Stimulated activated CD4-positive, alpha-beta T cell treated with anti-CD3 and anti-CD28 coated beads, Interleukin-15, amount 100 ng/mL, for 24 hours (primary cell): ENCODE measurements at places on chromosomes 5 and 9.

DNA sequence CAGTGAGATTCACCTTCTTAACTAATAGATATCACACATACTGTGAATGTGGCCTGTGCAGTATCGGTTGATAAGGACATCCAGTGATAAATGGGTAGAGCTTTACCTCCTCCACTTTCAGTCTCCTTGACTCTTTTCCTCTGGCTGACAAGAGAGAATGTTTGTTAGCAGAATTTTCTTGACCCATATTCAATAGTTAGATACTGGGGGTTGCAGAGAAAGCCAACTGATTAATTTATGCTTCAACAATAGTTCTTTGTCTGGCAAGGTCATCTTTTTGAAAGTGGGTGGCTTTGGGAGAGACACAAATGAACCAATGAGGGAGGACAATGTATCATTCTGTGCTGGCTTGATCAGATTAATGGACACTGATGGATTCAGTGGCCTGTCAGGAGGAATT lies 30.3 kb downstream of the TTC23L start:
- no peak for DNase-seq

- no peak for DNase-seq
These were observed 16.0 kb downstream of the TERT start for GRCh38 chr5:1278656-1279442.

DNA sequence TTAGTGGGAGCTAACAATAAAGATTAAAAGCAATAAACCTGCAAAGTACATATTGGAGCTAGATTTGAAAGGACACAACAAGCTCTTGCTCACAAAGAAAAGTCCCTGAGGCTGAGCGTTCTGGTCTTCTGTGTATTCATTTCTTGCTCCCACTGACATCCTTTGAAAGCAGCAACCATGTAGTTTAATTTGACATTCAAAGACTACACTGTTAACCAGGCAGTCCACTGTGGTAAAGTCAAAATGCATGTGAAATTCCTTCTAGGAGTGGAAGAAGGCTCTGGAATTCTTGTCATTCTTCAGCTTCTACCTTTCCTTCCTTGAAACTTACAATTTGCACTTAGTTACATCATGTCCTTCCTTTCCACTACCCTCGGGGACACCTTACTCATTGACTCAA lies 480.7 kb downstream of the CSNK1G3 start:
- no peak for DNase-seq

DNA sequence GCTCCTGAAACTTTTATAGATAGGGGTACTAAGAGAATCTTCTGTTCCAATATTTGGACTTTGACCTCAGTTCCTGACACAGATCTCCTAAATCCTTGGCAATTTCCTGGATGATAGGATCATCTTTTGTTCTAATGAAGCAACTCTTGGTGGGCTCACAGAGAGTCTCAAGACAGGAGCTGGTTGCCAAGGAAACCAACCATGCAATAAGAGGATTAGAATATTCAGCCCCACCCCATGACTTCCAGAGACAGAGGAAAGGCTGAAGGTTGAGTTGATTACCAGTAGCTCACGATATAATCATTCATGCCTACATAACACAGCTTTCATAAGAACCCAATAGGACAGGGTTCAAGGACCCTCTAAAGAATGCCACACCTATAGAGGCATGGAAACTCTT lies 2050.2 kb upstream of the CDH6 start:
- DNase-seq = no peak

DNA sequence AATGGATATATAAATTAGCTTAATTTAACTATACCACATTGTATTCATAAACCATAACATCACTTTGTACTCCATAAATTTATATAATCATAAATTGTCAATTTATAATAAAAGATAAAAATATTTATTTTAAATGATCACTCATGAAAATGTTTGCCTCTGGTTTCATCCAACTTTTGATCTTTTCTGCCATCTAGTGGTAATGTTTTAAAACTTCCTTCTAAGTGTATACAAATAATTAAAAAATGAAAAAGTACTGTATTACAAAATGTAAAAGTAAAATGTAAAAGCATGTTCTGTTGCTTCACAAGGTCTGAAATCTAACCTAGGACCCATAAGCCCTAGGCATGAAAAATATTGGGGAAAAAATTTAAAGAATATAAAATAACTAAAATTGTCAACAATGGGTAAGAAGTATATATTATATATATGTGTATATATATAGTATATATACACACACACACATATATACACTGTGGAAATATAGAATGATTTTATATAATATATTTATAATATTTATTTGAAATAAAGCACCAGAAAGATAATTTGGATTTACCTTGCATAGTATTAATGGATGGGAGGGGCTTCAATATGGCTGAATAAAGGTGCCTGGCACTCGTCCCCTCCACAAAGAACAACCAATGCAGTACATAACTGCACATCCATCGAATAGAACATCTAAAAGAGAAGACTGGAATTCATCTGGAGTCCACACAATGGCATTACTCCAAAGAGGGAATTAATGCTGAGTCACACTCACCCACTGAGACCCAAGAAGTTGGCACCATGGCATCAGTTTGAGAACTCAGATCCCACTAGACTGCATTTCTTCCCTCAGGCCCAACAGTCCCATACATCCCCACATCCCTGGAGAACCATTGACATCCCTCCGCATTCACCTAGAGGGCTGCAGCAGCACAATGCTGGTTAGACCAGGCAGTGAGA lies 32.5 kb downstream of the ANXA1 start:
- no peak for DNase-seq

- DNase-seq = no peak
These were observed 5.3 kb downstream of the SSNA1 start for GRCh38 chr9:137193771-137194170.

- peak; percentile 13 for DNase-seq
These were observed 7.5 kb downstream of the PFDN1 start for GRCh38 chr5:140295414-140295813.

DNA sequence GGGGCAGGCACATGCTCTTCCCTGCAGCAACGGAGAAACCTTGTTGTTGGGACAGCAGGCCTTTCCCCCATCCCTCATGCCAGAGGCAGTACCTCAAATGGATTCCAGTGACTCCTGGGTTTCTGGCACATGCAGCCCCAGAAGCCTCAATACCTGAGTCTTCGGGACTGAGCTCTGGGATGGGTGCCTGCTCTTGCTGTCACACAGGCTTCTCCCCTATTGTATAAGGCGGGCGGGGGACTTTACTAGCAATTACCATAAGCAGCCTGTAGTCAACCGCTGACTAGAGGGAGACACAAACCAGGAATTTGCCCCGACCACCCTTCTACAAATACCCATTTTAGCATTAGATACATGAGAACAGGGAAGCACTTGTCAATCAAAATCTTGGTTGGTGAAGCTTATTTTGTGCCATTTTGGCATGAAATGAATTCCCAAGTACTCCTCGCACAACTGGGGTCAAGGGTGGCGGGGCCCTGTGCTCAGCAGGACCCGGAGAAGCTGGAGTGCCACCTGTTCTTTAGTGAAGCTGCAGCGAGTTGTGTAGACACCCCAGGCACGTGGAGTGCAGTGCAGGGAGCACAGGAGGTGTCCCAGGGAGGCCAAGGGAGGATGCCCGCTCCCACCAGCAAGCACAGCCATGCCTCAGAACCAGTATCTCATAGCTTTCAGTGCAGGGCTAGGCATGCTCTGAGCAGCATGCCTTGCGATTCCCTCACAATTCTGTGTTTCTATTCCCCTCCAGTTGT lies 21.2 kb downstream of the S1PR3 start:
- no peak for DNase-seq

DNA sequence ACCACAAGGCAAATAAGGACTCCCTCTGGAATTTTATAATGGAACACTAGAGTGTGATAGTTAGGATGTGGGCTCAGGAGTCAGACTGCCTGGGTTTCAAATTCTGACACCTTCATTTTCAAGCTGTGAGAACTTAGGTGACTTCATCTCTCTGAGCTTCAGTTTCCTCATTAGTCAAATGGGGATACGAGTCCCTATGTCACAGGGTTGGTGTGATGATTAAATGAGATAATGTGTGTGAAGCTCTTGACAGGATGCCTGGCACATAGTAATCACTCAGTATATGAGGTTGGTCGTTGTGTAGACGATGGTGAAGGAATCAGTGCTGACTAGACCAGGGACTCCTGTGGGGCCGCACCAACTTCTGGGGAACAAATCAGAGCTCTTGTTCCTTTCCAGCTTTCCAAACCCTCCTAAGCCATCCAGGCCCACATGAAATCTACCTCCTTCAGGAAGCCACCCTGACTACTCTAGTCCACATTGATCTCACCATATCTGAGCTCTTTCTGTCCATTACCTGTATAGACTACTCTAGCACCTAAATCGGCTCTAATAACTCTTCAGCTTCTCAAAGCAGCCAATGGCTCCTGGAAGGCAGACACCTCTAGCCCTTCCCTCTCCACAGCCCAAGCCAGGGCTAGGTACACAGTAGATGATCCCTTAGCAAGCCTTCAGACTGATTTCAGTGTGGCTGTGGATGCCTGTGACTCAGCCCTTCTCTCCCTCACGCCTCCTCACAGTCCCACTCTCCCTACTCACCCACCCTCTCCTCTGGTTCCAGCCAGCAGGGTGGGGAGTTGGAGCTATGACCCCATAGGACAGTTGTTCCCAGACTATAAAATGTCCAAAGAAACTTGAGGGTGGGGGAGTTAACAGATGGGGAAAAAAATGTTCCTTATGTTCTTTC lies 2.5 kb upstream of the TCF7 start:
- DNase-seq = peak; percentile 61

- DNase-seq = no peak
These were observed 227.3 kb downstream of the NMUR2 start for GRCh38 chr5:152177626-152178349.

GRCh38 chr5:164256351-164256750 lies 750.9 kb downstream of the MAT2B start:
- DNase-seq = no peak

DNA sequence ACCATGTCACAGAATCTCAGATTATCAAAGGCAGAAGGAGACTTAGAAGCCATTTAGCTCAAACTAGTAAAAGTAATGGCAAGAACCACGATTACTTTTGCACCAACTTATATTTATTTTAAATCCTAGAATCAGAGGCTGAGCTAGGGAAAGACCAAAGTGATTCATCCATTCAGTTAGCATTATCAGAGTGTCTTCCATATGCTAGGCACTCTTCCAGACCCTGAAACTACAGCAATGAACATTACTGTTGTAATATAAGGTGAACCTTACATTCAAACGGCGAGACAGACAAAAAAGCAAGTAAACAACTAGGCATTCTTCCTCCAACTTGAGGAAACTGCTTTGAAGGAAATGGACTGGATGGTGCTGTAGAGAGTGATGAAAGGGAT lies 7.9 kb downstream of the PDE6A start:
- DNase-seq = no peak

GRCh38 chr5:142835540-142835939 lies 65.4 kb downstream of the ARHGAP26 start:
- no peak for DNase-seq

DNA sequence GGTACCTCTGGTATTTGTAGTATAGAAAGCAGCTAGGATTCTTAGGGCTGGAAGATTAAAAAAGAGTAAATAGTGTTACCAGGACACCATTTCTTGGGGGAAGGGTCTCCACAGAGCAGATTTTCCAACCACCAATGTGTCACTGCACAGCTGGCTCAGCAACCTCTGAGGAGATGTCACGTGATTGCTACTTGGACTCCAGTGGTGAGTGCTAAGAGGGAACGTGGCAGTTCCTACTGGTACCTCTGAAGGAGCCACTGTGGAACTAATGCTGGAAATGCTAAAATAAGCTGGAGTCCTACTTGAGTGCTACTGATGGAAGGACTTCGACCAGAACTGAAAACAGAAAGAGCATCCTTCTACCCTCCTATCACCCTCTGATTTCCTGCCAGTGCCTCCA lies 36.1 kb upstream of the SPDL1 start:
- no peak for DNase-seq

DNA sequence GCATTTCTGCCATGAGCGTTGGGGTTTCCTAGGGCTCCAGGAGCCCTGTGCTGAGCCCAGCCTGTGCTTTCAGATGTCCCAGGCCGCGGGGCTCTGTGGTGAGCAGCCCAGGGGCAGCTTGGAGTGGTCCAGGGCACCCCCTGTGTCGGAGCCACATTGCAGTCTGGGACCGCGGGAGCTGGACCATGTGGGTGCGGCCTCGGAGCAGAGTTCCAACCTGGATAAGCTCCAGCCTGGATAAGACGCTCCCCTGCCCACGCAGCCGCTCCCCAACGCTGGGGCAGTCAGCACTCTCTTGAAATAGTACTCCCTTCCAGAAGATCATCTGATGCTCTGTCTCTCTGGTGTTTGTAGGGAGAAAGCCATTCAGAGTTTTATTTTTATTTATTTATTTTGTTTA lies 111.1 kb downstream of the WNK2 start:
- no peak for DNase-seq

DNA sequence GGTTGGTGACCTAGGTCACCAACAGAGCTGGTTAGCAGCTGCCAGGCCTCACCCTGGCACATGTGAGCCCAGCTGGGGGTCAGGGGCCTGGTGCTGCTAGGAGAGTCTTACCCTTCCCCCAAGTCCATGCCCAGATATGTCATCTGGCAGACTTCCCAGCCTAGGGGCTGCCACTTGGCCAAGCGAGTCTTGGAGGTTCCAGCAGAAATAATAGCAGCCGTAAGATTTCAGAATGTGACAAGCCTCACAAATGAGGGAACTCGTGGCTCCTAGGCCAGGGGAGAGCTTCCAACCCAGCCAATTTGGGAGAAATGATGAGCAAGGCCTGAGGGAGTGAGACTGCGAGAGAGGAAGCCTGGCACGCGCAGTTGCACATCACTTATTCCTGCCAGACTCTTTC lies 11.1 kb downstream of the URM1 start:
- DNase-seq = no peak

DNA sequence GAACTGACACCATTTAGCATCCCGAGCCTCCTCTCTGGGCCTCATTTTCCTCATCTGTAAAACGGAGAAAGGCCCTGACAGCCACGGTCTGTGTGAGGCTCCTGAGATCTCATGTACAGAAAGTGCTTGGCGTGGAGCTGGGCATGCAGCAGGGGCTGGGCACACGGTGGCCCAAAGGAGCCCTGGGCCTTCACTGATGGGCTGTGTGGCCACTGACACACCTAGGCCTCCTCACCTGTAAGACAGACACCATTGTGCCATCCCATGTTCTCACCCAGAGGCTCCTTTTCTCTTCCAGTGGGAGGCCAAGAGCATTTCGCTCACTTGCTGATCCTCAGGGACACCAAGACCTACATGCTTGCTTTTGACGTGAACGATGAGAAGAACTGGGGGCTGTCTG lies 1.6 kb downstream of the ORM1 start:
- DNase-seq = no peak

GRCh38 chr5:134177369-134178095 lies 782 bp upstream of the SKP1 start:
- no peak for DNase-seq

DNA sequence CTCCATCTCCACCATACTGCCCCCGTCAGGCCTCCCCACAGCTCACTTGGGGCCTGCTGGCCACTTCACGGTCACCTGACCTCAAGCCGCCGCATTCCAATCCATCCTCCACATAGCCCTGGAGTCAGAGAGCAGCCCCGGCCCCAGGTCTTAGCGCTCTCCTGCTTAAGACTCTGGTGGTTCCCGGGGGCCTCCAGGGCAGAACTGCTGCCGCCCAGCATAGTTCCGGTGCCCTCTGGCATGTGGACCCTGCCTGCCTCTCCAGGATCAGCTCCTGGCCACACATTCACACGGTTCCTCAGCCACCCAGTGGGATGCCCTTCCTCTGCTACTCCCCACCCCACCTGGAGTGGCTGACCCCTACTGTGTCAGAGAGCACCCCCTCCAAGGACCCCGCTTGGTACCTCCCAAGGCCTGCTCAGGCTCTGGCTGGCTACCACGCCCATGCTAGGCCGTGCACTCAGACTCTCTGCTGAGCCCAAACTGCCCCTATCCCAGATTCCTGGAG lies 8.7 kb downstream of the PHYKPL start:
- DNase-seq = no peak
